ENCODE measurements at places on chromosomes 1 and 21. TPM values are rescaled to one million over a fixed set of nuclear protein-coding genes. Genes with fewer than 3 reads are reported as not detected.

- DNase-seq: no peak
Measured at GRCh38 chr21:18608226-18608625, 204.6 kb upstream of the TMPRSS15 start.

- DNase-seq: no peak
Measured at GRCh38 chr1:156717351-156717750, 10.9 kb upstream of the METTL25B start.

DNA sequence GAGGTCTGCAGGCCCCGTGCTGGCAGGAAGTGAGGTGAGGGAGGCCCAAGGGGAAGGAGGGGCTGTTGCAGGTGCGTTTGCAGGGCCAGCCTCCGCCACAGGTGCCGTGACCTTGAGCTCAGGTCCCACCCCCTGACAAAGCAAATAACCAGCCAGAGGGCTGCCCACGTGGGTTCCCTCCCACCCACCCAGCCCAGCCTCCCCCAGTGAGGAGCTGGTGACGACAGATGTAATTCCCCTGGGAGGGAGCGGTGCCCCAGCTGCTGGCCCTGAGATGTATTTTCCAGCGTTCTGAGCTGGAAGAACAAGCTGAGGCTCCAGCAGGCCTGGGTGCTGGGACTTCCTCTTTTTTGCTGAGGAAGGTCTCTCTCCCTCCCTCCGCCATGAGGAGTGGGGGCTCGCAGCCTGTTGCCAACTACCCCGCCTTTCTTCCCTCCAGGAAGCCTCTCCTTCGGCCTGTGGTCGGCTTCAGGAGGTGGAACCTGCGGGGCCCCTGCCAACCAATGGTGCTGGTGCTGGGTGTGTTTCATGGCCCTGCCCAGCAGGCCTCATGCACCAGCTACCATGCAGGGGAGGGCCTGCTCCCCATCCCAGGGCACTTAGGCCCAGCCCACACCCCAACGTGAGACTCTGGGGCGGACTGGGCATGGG lies 153.2 kb downstream of the PRDM16 start:
- peak; percentile 74 for DNase-seq

TMEM269 gene
- total RNA-seq: 0.11 TPM

- DNase-seq: no peak
Measured at GRCh38 chr1:37813529-37814145, 5.6 kb upstream of the YRDC start.

DNA sequence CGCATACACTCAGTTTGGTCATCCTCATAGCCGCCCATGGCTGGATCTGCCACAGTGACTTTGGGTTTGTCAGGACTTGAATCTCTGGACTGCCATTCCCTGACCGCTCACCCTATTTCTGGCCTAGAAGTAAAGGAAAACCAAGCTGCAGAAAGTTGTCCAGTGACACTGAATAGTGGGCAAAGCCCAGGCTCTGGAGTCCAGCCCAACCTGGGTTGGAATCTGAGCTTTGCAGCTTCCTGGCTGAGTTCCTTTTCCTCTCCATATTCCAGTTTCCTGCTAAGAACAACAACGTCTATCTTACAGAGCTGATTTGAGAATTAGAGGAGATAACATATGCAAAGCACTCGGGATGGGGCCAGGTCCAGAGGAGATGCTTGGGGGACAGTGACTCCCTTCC lies 15.6 kb upstream of the EIF4G3 start:
- peak; percentile 21 for DNase-seq

- DNase-seq: no peak
Measured at GRCh38 chr1:230957580-230957989, 21.1 kb downstream of the TTC13 start.

Data from thyroid gland (tissue), 4 donors.